Lower leg skin (tissue), 4 donors: ENCODE measurements at places on chromosomes 12 and 14.

GRCh38 chr14:97180304-97181200, 383.4 kb downstream of the VRK1 start:
- no peak for DNase-seq

GRCh38 chr12:6975297-6976032, 4.8 kb downstream of the EMG1 start:
- no peak for DNase-seq

GRCh38 chr14:22887260-22887989, 4.4 kb downstream of the REM2 start:
- no peak for DNase-seq

- no peak for DNase-seq
Measured at GRCh38 chr12:113827539-113828114, 138.5 kb downstream of the RBM19 start.

GRCh38 chr12:6090803-6091202, 33.7 kb downstream of the VWF start:
- no peak for DNase-seq

DNA sequence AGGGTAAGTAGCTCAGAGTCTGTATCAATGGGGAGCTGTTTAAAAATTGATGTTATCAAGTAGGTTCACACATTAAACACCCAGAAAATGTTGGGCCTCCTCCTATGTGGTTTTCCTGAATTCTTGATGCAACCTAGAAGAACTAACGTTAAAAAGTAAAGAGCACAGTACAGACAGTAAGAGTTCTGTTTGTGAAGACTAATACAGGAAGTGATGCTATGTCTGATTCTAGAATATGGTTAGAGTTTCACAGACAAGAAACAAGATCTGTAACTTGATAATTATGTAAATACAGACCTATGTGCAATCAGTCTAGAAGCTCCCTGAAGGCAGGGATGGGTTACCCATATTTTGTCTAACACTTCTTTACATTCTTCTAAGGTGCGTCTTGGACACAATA, 214.9 kb upstream of the BTG1 start:
- DNase-seq = no peak

GRCh38 chr12:115222220-115222619, 538.2 kb upstream of the TBX3 start:
- DNase-seq = no peak

- no peak for DNase-seq
Measured at GRCh38 chr12:29889737-29890136, 106.0 kb upstream of the TMTC1 start.
